GM04504 (cell line): ENCODE measurements at places on chromosomes 4 and X.
A peak's percentile ranks its signal among the peaks of the same experiment; 100 is the strongest.

DNA sequence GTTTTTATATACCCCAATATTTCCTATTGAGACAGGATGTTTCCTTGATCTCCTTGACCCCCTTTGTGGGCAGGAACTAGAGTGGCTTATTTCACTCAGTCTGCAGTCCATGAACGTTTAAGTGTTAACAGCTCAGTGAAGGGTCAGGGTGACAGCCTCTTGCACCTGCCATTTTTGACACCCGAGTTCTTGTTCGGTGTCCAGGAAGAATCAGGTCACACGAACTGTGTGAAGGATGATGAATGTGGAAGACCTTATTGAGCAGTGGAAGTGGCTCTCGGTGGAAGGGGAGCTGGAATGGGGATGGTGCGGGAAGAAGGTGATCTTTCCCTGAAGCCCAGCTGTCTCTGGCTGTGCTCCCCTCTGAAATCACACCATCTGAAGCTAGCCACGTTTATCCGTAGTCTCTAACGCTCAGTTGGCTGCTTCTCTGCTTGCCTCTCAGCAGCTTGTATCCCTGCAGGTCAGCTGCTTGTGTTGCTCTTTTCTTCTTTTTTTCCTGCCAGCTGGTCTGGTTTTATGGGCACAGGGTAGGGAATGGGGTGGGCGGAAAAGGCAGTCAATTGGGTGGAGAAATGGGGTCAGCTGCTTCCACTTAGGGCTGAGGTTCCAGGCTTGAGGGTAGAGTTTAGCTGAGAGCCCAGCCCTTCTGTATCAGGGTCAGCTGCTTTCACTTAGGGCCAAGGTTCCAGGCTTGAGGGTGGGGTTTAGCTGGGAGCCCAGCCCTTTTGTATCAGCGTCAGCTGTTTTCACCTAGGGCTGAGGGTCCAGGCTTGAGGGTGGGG is 29.0 kb upstream of the CCNG2 start:
- no peak for DNase-seq

DNA sequence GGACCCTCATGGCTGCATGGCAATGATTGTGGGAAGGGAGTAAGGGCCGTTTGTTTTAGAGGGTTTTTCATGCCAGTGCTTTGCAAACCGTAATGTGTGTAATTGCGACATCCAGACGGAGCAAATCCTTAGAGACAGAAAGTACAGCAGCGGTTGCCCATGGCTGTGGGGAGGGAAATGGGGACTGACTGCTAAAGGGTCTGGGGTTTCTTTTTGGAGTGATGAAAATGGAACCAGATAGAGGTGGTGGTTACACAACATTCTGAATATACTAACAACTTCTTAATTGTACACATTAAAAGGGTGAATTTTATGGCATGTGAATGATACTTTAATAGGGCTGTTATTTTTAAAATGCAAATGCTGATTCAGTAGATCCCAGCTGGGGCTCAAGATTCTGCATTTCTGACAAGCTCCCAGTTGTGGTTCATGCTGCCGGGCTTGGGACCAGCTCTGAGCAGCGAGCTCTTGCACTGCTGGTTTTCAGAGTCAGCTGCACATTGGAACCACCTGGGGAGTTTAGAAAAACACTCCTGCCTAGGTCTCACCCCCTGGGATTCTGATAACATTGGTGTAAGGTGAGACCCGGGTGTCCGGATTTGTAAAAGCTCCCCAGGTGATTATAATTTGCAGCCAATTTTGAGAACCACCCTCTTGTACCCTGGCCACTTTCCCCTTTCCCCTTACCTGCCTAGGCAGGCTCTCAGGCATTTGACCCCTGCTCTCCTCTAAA is 47.7 kb downstream of the PRPS1 start:
- DNase-seq = no peak

DNA sequence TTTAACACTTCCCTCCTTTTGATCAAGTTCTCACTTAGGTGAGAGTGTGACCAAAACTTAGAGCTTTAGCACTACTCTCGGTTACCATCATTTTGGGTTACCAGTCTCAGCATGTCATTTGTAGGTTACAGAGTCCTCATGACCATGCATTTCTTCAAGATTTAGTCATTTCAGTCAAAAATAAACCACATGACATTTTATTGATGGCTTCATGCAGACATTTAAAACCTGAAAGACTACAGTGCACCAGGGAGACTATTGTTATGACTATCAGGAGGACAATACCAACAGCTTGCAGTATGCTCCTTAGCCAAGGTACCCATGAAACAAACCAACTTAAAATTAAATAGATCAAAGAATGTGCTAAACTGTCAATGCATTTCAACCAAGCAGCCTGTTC is 498.1 kb upstream of the FSTL5 start:
- no peak for DNase-seq

- DNase-seq = no peak
Observed at GRCh38 chrX:70754169-70754848, 154.2 kb downstream of the TEX11 start.

GRCh38 chrX:107755721-107756120 is 19.9 kb downstream of the TSC22D3 start:
- no peak for DNase-seq

- DNase-seq = no peak
Observed at GRCh38 chr4:173448608-173449379, 49.9 kb upstream of the SCRG1 start.

- no peak for DNase-seq
Observed at GRCh38 chr4:8939840-8940742, 68.5 kb upstream of the HMX1 start.

DNA sequence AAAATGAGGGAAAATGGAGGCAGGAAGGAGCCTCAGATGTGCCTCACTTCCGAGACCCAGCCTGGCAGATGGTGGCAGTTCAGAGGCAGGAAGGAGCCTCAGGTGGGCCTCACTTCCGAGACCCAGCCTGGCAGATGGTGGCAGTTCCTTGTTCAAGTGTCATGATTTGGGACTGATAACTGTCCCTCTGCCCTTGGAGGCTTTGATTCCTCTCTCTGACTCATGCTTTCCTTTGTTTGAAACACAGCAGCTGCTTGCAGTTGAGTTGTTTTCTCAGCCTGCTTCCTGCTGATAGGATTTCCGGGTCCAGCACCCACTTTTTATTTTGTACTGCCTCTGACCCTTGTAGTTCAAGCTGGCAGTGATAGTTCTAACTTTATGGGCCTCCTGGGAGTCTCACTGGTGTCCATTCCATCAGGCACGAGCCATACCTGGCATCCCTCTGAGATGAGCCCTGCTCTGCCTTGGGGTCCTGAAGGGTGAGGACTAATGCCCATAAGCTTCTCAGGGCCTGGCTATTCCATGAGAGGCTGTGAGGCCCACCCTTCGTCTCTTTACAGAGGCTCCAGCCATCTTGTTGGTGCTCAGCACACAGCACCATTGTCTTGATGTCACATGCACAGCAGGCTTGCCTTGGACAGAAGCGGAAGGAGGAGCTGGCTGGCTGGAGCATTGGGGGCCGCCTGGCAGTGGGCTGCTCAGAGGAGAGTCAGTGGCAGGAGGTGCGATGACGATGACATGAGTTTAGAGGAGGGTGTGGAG is 13.0 kb downstream of the RGS12 start:
- no peak for DNase-seq

DNA sequence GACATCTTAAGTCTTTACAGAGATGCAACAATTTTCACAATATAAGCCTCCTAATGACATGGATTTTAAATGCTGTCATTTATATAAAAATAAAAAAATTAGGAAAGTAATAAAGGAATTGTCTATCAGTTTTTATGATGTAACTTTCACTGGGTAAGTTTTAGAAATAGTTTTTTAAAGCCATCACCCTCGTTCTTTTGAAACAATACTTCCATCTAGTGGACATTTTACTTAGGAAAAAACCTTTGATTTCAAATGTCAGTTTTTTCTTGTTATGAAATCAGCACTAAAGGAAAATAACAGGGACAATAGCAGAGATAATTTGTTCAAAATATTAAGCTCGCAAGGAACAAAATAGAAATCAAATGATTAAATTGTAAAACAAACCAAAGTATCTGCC is 24.3 kb upstream of the NDNF start:
- peak; percentile 18 for DNase-seq

- DNase-seq = no peak
Observed at GRCh38 chr4:85522277-85522676, 47.3 kb downstream of the ARHGAP24 start.

DNA sequence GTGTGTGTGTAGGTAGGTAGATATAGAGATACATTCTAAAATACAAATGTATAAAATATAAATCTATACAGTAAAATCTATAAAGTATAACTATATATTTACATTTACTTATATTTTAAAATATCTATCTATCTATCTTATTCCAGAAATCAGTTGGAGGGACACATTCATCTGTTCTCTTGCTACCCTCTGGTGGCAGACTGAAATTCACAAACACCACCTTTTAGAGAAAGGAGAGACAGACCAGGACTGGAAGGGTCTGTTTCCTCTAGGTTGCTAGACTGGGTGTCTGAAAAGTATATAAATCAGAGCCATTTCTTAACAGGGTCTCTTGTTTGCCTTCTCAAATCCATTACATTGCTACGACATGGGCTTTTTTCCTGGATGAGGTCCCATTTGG is 343.0 kb downstream of the OPHN1 start:
- DNase-seq = no peak

DNA sequence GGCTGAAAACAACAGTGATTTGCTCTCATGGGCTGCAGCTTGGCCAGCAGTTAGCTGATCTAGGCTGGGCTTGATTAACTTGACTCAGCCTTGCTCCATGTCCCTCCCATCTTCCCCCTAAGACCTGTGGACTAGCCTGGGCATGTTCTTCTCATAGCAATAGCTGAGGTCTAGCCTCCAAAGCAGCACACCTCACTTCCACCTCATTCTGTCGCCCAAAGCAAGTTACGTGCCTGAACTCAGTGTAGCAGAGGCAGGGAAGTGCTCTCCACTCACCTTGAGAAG is 62.2 kb downstream of the EVC start:
- DNase-seq = no peak

DNA sequence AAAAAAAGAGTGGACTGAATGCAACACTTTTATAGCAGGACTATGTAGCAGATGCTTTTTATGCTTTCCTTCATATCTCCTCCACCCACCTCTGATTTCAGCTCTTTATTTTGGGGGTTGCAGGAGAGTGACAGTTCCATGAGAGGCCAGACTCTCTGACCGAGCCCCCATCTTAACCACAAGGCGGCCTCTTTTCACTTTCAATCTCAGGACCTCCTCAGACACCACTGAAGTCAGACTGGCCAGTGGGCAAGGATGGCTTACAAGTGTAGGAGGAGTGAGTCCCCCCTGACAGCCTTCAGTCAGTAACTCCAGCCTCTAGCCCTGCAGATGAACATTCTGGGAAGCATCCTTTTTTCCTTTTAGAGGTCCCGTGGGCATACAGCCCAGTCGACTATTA is 140.8 kb downstream of the FRAS1 start:
- peak; percentile 16 for DNase-seq

- DNase-seq = no peak
Observed at GRCh38 chr4:141569141-141569540, 67.2 kb upstream of the IL15 start.

DNA sequence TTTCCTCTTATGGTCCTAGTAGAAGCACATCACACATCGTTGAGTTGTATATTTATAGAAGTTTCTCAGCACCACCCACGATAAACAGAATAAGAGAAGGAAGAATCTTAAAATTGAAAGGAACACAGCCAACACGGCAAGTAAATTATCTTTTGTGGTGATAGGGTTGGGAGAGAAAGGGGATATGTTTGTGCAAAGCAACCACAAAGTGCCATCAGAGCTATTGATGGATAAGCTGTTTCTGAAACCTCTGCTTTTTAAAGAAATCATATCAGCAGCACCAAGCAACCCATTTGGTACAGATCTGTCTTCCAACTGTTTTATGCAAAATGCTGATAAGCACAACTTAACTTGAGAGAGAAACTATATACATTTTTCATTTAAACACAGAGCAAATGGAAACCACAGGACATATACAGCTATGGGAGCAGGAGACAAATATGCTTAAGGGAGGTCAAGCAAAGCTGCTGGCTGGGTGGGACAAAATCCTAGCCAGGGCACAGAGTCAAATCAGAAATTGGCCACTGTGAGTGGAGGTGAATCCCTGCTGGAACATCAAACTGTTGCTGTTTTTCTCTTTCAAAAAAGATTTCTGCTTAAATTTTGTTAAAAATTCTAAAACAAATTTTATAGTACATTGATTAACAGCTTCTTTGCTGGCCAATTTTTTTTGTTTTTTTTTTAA is 194.0 kb upstream of the HHIP start:
- DNase-seq = no peak

DNA sequence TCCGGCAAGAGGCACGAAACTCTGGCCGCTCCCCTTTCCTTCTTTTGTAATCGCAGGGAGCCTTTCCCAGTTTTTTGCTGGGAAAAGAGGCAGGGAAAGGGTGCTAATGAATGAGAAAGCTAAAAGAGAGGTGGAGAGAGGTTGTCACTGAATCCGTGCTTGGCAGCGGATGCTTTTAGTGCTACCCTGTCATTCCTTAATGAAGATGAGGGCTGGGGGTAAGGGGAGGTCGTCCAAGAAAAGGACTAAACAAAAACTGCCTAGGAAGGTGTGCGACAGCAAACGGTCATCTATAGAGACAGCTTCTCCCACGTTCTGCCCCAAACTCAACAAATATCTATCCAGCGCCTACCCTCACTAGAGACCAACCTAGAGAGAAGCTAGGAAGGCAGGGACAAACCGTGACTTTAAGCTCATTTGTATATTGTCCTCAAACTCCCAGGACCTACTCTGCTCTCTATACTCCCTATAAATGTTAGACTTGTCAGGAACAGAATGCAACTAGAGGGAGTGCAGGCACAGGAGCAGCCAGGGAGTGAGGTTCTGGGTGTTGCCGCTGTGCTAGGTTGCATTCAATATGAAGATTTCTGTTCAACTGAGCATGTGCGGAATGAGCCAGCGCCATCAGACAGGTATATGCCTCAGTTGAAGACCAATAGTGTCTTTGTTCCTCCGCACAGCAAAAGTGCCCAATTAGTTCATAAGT is 777 bp upstream of the CASK start:
- no peak for DNase-seq

DNA sequence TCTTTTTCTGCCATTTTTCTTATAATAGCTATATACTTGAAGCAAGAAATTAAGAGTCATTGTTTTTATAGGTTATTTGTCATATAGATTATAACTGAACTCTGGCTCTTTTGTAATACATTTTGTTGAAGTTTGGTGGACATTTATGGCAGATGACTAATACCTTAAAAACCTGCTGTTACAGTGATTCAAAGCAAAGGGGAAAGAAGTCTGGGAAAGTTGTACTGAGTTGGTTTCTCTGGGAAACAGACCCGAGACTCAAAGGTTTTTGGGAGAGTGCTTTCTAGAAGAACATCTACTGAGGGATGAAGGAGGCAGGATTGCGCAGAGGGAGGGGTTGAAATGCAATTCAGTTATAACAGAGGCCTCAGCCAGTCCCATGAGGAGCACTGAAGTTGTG is 35.9 kb downstream of the NAP1L5 start:
- DNase-seq = peak; percentile 89

GRCh38 chr4:78767350-78767749 is 8.8 kb upstream of the BMP2K start:
- no peak for DNase-seq

- DNase-seq = no peak
Observed at GRCh38 chr4:173461170-173461569, 62.3 kb upstream of the SCRG1 start.
